ENCODE measurements at places on chromosomes 16 and 17.

GRCh38 chr17:50483266-50483665 lies 4.6 kb downstream of the RSAD1 start:
- no peak for DNase-seq

GRCh38 chr17:32349854-32350665 lies at the start of gene ZNF207:
TSS of gene ZNF207 (plus strand) at chr17:32350157. CDS start at chr17:32350286, 129 bp downstream.
- peak; percentile 96 for DNase-seq

GRCh38 chr17:43645765-43646481 lies 15.8 kb downstream of the MEOX1 start:
- DNase-seq: peak; percentile 32

DNA sequence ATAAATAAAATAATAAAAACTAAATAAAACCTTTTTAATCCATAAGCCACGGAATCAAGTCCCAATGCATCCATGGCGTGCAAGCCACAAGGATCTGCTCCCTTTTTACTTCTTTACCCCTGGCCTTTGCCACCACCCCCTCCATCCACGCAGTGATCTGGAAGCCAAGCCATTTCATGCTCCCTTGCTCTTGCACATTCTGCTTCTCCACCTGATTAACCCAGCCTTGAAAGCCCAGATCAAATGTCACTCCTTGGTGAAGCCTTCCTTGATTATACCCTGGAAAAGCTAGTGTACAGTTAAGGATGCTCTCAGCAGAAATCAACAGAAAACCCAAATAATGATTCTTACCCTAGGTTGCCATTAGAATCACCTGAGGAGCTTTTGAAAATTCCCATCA lies 9.9 kb downstream of the LRRC3C start:
- DNase-seq: no peak

DNA sequence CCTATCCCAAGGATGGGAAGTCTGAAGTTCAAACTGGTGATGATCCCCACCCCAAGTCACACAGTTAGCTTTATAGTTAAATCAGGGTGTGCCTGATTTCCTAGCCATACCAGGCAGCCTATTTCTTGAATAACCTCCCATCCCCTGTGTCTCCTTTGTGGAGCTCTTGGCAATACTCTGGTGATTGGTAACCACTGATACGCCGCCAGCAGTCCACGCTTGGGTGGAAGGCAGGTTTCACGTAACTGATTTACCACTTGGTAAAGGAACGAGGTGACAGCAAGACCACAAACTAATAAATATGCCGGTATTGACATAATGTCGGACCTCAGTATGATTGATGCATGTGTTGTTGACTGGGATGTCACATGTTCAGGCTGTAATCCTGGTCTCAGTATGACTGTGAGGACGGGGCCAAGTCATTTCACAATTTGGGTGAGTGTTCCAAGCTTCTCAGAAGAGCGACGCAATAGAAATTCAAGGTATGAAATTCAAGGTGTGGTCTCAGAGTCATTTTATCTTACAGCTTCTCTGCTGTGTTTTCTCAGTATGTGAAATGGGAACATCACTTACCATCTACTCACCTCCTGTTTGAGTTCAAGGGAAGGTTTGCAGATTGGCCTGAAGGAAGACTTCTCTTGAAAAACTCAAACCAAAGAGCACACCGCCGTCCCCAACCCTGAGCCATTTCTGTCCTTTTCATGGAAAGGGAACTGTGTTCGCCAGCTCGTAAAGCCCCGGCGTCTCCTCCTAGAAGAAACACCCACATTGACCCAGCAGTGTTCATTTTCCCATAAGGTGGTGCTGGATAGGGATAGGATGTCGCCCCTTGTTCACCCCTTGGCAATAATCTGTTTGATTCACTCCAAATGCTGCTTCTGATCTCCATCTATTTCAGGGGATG lies 678.9 kb downstream of the WWOX start:
- DNase-seq: no peak

- DNase-seq: no peak
Measured at GRCh38 chr17:39198186-39198566, 707 bp upstream of the CACNB1 start.

- DNase-seq: no peak
Measured at GRCh38 chr17:38910325-38910724, 15.1 kb upstream of the LASP1NB start.

GRCh38 chr17:35906191-35906925 lies 24.2 kb downstream of the RDM1 start:
- no peak for DNase-seq

DNA sequence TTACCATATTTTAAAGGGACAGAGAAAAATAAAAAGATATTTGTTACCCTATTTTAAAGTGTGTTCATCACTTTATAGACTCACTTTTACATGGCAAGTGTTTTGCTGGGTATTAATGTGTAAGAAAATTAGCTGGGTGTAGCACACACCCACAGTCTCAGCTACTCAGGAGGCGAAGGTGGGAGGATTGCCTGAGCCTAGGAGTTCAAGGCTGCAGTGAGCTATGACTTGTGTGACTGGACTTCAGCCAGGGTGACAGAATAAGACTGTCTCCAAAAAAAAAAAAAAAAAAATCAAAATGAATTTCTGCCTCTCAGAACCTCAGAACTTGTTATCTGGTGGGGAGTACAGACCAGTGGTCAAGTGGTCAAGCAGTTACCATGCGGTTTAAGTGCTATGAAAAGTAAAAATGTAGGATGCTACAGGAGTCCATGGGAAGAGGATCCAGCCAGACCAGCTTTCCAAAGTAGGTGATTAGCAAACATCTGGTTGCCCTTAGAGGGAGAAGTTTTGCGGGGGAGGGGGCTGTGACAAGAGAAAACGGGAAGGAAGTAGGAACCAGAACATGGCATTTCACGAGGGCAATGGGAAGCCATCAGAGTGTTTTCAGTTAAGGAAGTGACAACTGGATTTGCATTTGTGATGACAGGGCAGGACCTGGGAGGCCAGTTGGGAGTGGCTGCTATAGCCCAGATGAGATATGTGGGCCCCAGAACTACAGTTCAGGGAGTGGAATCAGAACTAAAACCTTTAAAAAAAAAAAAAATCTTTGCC lies 13.9 kb downstream of the CNEP1R1 start:
- DNase-seq: no peak

GRCh38 chr16:25014500-25015147 lies 545 bp downstream of the ARHGAP17 start:
- peak; percentile 40 for DNase-seq

- DNase-seq: no peak
Measured at GRCh38 chr17:16516594-16517051, 24.6 kb upstream of the LRRC75A start.

DNA sequence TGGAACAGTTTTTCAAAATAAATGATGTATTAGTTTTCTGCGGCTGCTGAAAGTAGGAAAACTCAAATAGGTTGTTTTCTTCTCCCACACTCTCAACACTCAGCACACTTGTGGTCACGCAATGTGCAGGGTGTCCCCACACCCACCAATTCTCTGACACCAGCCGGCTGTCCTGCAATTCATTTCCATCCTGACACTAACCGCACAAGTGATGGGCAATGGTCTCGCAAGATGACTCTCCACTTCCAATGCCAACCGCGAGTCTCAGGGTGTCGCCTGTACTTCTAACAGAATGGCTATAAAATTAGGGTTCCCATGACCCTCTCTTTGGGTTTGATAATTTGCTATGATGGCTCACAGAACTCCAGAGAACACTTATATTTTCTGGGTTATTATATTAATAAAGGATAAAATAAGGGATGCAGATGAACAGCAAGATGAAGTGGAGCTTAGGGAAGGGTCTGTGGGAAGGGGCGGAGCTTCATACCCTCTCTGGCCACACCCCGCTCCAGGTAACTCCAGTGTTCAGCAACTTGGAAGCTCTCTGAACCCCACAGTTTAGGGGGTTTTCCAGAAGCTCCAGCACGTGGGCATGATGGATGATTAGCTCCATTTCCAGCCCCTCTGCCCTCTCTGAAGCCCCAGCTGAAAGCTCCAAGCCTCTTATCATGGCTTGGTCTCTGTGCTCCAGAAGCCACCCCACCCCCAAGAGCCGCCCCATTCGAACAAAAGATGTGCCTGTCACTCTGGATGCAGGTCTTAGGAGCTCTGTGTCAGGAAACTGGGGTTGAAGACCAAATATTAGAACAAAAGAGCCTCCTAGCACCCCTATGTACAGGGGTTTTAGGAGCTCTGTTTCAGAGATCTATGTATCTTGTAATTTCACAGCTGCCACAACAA lies 19.8 kb downstream of the TAF1C start:
- no peak for DNase-seq

DNA sequence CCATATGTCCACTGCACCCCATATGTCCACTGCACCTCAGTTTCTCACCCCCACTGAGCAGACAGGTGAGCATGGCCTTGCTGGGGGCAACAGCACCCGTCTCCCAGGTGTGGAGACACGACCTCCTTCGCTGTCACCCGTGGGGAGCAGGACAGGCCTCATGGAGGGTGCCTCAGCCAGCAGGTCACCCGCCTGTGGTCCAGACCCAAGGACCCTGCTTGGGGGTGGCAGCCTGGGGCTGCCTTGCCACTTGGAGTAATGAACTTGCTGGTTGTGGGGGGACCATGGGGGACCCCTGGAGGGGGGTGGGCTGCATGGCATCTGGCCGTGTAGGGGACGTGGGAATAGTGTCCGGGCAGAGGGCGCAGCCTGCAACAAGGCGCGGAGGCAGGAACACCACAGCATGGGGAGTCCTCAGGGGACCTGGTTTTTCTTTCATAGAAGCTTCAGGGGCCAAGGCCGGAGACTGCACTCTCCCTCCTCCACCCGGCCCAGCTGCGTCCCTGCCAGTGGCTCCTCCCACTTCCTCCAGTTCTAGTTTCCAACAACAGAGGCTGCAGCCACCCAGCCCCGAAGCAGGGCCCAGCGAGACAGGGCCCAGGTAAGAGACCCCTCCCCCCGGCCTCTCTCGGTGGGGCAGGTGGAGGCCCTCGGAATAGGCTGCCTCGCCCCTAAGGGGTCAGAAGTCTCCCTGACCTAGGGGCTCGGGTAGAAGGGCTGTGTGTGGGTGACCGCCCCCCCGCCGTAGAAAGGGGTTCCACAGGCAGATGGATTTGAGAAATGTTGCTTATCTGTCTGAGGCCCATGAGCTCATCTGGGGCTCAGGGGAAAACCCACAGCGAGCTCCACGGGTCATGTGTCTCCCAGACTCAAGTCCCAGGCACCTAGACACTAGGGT lies at the start of gene NHLRC4:
NHLRC4 (plus strand) TSS at position 531 of the 898 bp plus-strand sequence. CDS start 1,043 bp downstream, outside the sequence.
- peak; percentile 43 for DNase-seq

DNA sequence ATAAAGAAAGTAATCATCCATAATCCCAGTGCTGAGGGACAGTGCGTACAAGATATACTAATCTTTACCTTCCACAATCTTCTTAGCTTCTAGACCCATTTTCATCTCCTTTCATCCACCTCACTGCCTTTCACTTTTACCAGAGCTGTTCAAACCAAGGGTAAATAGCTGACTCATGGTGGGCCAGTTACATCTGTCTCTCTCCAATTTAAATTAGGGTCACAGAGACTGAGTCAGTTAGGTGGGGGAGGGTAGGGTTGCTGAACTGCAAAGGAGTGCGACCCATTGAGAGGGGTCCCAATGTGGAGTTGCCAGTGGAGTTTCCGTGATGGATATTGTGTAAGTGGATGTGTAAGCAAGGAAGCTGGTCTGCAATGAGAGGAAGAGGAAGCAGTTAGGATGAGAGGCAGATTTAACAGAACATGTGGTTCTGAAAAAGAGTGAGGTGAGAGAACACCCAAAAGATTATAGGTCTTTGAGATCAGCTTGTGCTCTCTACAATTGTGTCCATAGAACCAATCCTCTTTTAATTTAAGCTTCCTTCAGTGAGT lies 83.5 kb downstream of the GP2 start:
- DNase-seq: no peak

- DNase-seq: no peak
Measured at GRCh38 chr17:55314784-55315491, 50.2 kb downstream of the HLF start.

- no peak for DNase-seq
Measured at GRCh38 chr16:15808071-15808470, 48.8 kb downstream of the MYH11 start.

GRCh38 chr17:36946726-36947091 lies 2.0 kb upstream of the AATF start:
- no peak for DNase-seq

DNA sequence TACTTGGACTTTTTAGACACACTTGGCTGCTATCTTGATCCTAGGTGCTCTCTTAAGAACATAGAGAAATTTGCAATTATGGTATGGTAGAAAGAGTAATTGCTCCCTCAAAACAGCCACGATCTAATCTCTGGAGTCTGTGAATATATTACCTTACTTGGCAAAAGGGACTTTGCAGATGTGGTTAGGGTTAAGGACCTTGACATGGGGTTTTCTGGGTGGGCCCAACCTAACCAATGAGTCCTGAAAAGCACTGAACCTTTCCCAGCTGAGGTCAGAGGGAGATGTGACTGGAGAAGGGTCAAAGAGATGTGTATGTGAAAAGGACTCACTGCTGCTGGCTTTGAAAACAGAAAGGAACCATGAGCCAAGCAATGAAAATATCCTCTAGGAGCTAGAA lies 26.7 kb upstream of the MED13 start:
- no peak for DNase-seq

DNA sequence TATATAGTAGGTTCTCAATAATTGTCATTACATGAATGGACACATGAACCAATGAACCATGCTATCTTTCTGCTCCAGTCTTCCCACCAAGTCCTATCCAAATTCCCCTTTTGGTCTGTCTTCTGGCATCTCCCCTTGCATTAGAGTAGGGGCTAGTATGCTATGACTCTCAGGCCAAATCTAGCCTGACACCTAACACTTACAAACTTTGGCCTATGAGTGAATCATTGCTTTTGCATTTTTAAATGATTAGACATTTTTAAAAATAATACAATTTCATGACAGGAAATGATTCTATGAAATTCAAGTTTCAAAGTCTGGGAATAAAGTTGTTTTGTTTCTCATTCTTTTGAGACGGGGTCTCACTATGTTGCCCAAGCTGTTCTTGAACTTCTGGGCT lies 102.5 kb upstream of the MAF start:
- DNase-seq: no peak

GRCh38 chr16:19680881-19681340 lies 37.1 kb downstream of the KNOP1 start:
- no peak for DNase-seq

GRCh38 chr17:82729479-82730260 lies 5.7 kb upstream of the FN3K start:
- no peak for DNase-seq

- DNase-seq: no peak
Measured at GRCh38 chr16:58444265-58444664, 52.0 kb downstream of the GINS3 start.

- DNase-seq: peak; percentile 48
Measured at GRCh38 chr16:12573730-12574383, 229.8 kb downstream of the CPPED1 start.
